ENCODE measurements at places on chromosomes 6 and 20.
A peak's percentile ranks its signal among the peaks of the same experiment; 100 is the strongest.

- DNase-seq, result no peak
Measured at GRCh38 chr6:161244725-161245124, 29.1 kb downstream of the AGPAT4 start.

GRCh38 chr6:45610832-45611231, 233.1 kb upstream of the SUPT3H start:
- DNase-seq, result no peak

DNA sequence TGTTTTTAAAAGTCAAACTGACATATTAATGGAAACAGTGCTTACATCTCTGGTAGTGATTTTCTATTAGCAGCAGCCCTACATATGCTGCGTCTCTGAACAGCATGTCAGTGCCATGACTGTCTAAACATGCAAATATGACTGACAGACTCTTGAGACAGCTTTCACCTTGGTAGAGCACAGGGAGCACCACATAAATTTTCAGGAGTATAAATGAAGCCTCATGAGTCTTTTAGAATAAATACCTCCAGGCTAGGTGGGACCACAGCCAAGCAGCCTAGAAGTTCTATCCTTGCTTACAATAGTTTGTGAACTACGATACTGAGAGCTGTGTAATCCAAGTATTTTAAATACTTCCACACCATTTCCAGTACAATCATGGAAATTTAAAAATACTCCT, 410.7 kb upstream of the RUNX2 start:
- no peak for DNase-seq

GRCh38 chr6:131096786-131097185, 33.7 kb upstream of the EPB41L2 start:
- DNase-seq, result no peak

DNA sequence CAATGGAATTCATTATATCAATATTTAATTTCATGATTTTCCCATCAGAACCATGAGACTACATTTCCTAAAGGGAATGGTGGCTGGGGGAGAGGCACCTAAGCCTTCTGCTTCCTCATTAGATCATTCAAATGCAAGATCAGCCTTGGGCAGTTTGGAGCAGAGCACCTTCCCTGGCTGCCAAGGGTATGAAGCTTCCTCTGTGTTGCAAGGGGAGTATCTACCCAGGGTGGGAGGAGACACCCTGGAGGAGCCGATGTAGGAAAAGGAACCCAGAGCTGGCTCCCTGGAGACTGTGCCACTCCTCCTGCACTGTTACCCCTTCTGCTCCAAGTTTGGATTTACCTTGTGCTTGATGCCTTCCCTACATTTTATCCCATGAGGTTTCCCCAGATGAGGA, 299.7 kb upstream of the PRDM1 start:
- no peak for DNase-seq

GRCh38 chr6:136654086-136654485, 103.9 kb upstream of the MAP7 start:
- DNase-seq, result no peak

- no peak for DNase-seq
Measured at GRCh38 chr6:128492386-128492785, 28.0 kb downstream of the PTPRK start.

DNA sequence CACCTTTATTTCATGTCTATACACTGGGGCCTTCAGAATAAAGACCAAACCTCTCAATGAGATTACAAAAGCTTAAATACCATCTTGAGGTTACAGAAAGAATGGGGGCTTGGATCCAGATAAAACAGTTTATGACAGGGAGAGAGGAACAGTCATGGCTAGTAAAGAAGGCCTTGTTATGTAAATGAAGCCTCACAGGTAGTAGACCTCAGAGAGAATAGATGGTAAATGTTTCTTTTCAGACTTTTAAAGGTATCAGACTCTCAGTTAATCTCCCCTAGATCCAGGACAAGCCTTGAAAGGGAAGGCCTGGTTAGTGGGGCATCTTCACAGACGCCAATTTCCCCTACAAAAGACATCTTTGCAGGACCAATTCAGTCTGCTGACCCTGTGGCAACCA, 1325.6 kb downstream of the HACE1 start:
- DNase-seq, result no peak

- no peak for DNase-seq
Measured at GRCh38 chr20:41782255-41782654, 164.1 kb upstream of the CHD6 start.

- no peak for DNase-seq
Measured at GRCh38 chr6:126773112-126773805, 345.2 kb upstream of the RSPO3 start.

- DNase-seq, result no peak
Measured at GRCh38 chr6:3349388-3350251, 90.9 kb downstream of the PSMG4 start.

GRCh38 chr20:48839154-48839917, 11.5 kb upstream of the PREX1 start:
- DNase-seq, result no peak

DNA sequence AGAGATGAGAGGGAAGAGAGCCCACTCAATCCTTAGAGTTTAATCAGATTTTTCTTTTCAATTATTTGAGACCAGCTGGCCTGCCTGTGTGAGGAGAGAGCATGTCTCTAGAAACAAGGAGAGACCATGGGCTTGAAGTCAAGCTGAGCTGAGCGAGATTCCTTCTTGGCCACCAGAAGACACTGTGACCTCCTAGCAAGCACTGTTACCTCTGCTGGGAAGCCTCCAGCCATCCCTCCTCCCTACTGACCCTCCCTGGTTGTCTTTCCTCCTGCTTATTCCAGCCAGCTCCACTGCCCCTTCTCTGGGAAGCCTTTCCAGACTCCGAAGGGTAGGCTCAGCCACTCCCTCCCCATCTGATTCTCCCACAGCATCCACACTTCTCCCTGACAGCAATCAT, 110.0 kb downstream of the SCML4 start:
- DNase-seq, result no peak

GRCh38 chr6:115909923-115910546, 150.7 kb downstream of the FRK start:
- no peak for DNase-seq

DNA sequence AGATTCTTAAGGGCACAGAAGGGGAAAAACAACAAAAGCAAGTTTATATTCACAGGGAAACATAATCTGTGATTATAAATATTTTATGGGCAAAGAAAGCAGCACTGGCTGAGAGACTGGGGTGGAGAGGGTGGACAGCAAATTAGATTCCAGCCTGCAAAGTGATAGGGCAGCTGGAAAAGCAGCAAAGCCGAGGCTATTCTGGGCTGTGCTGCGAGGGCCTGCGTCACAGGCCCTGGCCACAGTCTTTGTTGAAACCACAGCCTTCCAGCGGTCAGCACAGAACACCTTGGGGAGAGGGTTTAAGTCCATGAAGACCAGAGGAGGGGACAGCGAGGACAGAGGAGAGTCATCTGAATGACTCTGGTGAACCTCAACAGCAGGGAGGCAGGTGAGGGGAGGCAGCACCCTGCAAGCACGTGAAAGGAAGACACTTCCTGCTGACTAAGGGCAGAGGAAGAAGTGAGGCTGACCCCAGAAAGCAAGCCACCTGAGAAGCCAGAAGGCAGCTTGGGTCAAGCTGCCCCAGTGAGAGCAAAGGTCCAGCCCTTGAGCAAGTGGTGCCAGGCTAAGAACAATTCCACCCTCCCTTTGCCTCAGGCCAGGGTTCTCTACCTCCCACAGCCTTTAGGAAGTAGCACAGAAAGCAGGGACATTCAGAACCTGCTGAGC, 17.1 kb downstream of the MRPL14 start:
- DNase-seq, result no peak

- no peak for DNase-seq
Measured at GRCh38 chr20:45014671-45015415, 48.5 kb downstream of the STK4 start.

DNA sequence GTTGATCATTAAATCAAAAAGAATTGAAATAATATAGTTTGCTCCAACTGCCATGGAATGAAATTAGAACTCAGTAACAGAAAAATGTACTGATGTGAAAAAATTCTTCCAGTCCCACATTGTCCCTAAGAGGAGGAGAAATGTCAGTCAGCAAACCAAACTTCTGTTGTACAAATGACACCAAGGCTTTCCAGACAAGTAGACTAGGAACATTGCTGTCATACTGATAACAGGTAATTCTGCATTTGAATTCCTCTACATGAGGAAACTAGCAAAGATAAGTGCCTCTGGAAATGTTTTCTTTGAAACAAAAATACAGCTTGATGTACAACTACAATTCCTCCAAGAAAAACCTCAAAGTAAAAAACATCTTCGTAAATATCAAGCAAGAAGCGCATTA, 90.2 kb downstream of the HIVEP1 start:
- no peak for DNase-seq

DNA sequence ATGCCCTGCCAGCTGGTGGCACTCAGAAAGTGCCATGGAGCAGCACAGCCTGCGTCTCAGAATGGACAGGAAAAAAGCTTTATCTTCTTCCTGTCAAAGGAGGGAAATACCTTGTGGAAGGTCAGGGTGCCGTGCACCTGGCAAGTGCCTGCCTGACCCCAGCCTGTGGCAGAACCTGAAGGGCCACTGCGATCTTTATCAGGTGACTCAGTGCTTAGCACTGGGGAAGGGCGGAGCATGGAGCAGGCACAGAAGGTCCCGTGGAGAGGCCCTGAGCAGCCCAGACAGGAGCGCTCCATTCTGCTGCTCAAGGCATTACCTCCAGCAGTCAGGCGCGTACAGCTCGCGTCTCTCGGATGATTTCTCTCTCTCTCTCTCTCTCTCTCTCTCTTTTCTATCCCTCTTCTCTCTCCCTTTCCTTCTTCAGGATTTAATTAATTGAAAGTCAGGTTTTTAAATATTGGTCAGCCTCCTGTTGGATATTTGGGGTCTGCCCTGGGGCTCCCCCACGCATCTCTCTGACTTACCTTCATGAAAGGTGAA, 31.7 kb downstream of the FOXC1 start:
- peak; percentile 64 for DNase-seq

DNA sequence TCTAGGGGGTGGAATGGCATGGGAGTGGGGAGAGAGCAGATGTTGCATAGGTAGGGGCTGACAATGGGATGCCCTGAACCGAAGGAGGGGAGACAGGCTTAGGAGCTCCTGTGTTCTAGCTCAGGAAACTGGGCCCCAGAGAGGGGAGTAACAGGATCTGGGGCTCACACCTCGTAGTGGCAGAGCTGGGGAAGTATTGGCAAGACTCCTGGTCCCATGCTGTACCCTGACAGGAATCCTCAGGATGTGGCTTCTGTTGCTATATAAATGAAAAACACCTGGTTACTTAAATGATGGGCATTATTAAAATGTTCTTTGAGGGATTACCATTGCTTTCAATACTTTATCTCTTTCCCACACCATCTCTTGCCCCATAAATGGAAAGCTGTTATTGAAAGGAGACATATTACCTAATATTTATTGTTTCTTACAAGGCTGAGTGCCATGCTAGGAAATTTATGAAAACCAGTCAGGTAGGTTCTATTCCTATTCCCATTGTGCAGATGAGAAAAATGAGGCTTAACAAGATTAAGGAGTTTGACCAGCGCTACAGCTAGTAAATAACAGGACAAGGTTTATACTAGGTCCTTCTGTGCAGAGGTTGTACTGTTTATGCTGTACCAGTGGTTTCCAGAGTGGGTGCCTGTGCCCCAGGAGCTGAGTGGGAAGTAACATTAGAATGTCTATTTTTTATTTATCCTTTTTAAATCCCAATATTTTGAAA, 35.3 kb upstream of the TCP11 start:
- DNase-seq, result no peak

- DNase-seq, result no peak
Measured at GRCh38 chr6:138293428-138294395, 75.4 kb upstream of the PBOV1 start.

- no peak for DNase-seq
Measured at GRCh38 chr6:132268209-132268608, 133.1 kb downstream of the MOXD1 start.

- no peak for DNase-seq
Measured at GRCh38 chr20:4633780-4634179, 87.9 kb upstream of the PRND start.

Data from thyroid gland (tissue), 4 donors.